ENCODE measurements at places on chromosomes 7 and 10. TPM values are rescaled to one million over a fixed set of nuclear protein-coding genes. Genes with fewer than 3 reads are reported as not detected.

DNA sequence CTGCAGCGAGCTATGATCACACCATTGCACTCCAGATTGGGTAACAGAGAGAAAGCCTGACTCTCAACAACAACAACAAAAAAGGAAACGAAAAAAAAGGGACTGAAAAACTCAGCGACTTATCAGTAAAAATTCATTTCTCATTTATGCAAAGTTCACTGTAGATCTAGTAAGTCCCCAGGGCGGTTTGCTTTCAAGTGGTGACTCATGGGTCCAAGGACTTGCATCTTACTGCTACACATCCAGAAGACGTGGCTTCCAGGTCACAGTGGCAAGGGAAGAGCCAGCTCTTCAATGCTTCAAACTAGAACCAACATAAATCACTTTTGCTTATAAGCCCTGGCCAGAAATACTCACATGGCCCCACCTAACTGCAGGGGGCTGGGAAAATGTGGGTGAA lies 178.3 kb upstream of the AUTS2 start:
- H3K4me1 ChIP-seq = no peaks in the 10 kb centered on the region
- DNase-seq = no peak
- H3K4me3 ChIP-seq = no peak overlapping the region

GRCh38 chr10:1425879-1426278 lies 311.4 kb downstream of the ADARB2 start:
- H3K27me3 ChIP-seq = no peaks in the 10 kb centered on the region
- no peaks in the 10 kb centered on the region for H3K4me1 ChIP-seq
- no peak for DNase-seq
- no peaks in the 10 kb centered on the region for H3K36me3 ChIP-seq
- H3K4me3 ChIP-seq = no peak overlapping the region
- H3K27ac ChIP-seq = no peak overlapping the region

DNA sequence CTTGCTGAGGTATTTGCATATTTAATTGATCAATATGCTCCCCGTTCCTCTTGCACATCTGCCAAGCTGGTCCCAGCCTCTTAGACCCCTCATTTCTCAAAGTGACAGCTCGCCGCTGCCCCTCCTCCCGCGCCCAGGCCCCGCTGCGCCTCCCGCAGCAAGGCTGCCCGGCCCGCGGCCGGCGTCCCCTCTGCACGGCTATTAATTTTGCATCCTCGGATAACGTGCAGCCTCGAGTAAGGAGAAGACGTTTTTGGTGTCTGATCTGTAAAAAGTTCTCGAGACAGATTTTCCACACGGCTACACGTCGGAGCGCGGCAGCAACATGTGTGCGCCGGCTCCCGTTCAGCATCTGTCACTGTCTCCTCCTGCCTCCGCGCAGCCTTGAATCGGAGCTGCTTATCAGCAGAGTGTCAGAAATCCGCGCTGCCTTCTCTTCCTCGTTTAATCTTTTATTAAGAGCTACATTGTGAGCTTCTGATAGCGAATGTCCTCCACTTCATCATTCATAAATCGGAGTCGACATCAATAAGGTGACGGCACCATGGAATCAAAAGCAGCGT lies 65.3 kb downstream of the EBF3 start:
- DNase-seq = no peak
- H3K4me1 ChIP-seq = no peaks in the 10 kb centered on the region
- H3K4me3 ChIP-seq = no peak overlapping the region
- H3K36me3 ChIP-seq = no peaks in the 10 kb centered on the region

DNA sequence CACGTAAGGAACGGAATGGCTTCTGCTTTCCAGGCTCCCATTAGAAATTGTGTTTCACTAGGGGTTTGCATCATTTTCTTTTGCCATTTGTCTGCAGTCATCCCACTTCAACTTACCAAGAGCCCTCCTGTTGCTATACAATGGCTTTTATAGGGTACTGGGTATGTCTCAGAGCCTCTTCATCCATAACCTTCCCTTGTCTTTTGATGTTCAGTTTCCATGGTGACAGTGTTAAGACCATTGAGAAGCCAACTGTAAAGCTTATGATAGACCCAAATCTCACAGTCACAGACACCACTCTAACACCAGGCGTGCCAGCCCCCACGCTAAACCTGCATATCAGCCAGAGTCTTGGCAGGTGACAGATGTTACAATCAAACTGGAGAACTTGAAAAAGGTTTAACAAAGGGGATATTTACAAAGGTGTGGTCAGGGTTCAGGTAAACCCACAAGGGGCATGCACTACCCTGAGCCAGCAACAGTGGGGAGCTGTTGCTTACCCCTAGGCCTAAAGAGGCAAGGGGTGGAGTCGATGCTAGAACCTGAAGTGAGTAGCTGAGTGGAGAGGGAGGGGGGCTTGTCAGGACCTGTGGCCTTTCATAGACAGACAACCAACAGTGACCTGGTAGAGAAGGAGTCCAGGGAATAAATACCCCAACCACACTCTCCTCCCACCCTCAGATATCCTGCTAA lies 53.2 kb upstream of the ABLIM1 start:
- no peaks in the 10 kb centered on the region for H3K36me3 ChIP-seq
- H3K27ac ChIP-seq = no peak overlapping the region
- DNase-seq = no peak
- no peak overlapping the region for H3K4me3 ChIP-seq
- H3K4me1 ChIP-seq = no peaks in the 10 kb centered on the region

Gene CLEC2L
- not detected for total RNA-seq

Gene MBLAC1
- total RNA-seq = 3.7 TPM

Gene AFAP1L2
- total RNA-seq = 0.36 TPM

DNA sequence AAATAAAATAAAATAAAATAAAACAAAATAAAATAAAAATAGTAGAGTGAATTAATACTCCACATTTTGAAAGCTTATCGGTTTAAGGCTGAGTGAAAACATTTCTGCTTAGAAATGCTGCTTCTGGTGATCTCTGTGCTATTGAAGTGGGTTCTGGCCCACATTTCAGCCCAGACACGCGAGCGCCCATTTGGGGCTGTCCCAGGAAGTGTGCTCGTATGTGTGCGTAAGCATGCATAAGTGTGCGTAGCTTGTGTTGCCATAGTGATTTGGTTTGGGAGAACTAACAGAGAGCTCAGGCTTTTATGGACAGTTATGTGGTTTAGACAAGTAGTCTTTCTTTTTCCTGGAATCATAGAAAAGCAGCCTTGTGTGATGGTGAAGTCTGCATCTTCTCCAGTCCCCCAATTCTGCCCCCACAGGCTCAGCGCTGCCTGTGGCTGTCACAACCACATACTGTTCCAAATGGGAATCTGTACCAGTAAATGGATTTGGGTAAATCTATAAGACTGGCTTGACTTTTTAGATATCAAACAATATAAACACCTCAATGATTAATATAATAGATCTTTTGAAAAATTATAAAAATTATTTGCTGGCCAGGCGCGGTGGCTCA lies 29.8 kb upstream of the PURB start:
- H3K4me1 ChIP-seq = no peaks in the 10 kb centered on the region
- peak overlapping the region; percentile 38 for H3K27ac ChIP-seq
- peak; percentile 90 for DNase-seq
- H3K4me3 ChIP-seq = no peak overlapping the region
- H3K27me3 ChIP-seq = no peaks in the 10 kb centered on the region
- H3K36me3 ChIP-seq = no peaks in the 10 kb centered on the region

DNA sequence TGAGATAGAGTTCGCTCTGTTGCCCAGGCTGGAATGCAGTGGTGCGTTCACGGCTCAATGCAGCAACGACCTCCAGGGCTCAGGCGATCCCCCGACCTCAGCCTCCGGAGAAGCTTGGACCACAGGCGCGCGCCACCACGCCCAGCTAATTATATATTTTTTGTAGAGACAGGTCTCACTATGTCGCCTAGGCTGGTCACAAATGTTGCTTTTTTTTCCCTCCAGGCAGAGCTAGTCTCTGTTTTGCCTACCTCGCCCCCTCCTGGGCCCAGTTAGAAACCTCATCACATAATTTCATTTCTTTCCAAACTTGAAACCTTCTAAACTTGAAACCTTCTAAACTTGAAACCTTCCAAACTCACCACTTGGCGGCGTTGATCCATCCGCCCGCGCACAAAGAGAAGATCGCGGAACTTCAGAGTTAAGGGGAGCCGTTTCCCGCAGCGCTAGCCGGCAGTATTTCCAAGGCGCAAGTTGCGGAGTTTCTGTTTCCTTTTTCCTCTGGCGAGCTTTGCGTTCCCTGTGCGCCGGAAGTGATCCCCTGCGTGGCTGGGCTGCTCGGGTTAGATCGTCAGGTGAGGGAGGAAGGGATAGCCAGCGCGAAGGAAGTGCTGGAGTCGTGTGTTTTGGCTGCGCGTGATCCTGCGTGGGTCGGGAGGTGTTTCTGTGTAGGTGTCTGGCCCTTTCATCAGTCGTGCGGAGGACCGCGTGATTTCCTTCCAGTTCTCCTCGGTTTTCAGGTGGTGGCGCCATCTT lies at the start of gene SSBP1:
TSS of gene SSBP1 (plus strand) at position 523 of the 756 bp plus-strand sequence. CDS start 809 bp downstream, outside the sequence.
- peak within 1 kb of the TSS; percentile 89 for H3K27ac ChIP-seq
- H3K4me1 ChIP-seq = peaks cover 25% of the 10 kb centered on the region
- peak; percentile 84 for DNase-seq
- H3K27me3 ChIP-seq = no peaks in the 10 kb centered on the region

GRCh38 chr7:1410992-1411391 lies 48.3 kb downstream of the MICALL2 start:
- H3K27me3 ChIP-seq = no peaks in the 10 kb centered on the region
- no peak overlapping the region for H3K27ac ChIP-seq
- H3K4me1 ChIP-seq = peaks cover 15% of the 10 kb centered on the region
- H3K36me3 ChIP-seq = no peaks in the 10 kb centered on the region
- H3K4me3 ChIP-seq = no peak overlapping the region

Gene CCL24
- not detected for total RNA-seq

GRCh38 chr10:4219901-4220300 lies 434.9 kb upstream of the KLF6 start:
- H3K36me3 ChIP-seq = no peaks in the 10 kb centered on the region
- no peak overlapping the region for H3K4me3 ChIP-seq
- H3K4me1 ChIP-seq = no peaks in the 10 kb centered on the region
- H3K27ac ChIP-seq = no peak overlapping the region
- H3K27me3 ChIP-seq = no peaks in the 10 kb centered on the region

- H3K4me1 ChIP-seq = peaks cover 19% of the 10 kb centered on the region
- no peak for DNase-seq
- H3K27ac ChIP-seq = no peak overlapping the region
- no peak overlapping the region for H3K4me3 ChIP-seq
- H3K36me3 ChIP-seq = no peaks in the 10 kb centered on the region
- H3K27me3 ChIP-seq = no peaks in the 10 kb centered on the region
Observed at GRCh38 chr10:63633677-63634487, 112.7 kb downstream of the REEP3 start.

DNA sequence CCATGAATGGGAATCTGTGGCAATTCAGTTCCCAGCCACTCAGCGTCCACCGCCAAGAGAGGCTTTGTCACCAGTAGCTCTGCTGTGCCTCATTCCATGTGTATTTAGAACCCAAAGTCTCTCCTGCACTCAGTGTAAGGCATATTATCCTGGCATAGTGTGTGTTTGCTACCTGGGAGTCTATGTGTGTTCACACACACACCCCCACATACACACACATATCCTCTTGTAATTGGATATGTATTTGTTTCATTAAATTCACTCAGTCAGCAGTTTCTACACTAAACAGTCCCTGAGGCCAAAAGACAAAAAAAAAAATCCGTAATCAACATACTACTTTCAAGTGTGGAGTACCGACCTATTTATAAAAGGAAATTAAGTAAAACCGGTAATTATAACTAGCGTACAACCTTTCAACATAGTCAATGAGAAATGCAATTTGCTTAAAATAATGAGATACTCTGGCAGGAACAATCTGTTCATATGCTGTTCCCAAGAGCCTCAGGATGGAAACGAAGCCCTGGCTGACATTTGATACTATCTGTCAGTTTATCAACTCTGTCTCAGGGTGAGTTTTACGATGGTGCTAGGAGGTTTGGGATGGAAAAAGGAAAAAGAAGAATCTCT lies 425.8 kb upstream of the CELF2 start:
- H3K4me1 ChIP-seq = no peaks in the 10 kb centered on the region
- no peak overlapping the region for H3K27ac ChIP-seq
- no peak for DNase-seq
- H3K4me3 ChIP-seq = no peak overlapping the region
- no peaks in the 10 kb centered on the region for H3K36me3 ChIP-seq

- no peak overlapping the region for H3K27ac ChIP-seq
- no peak for DNase-seq
- H3K4me1 ChIP-seq = peaks cover 14% of the 10 kb centered on the region
Observed at GRCh38 chr7:128871050-128871449, 8.4 kb downstream of the ATP6V1F start.

DNA sequence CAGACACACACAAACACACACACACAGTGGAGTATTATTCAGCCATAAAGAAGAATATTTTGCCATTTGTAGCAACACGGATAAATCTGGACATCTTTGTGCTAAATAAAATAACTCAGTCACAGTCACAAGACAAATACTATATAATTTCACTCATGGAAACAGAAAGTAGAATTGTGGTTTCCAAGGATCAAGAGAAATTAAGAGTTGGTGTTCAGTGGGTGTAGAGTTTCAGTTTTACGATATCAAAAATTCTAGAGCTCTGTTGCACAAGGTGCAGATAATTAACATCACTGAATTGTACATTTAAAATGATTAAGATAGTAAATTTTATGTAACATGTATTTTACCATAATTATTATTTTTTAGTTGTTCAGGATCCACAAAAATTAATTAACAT lies 1235.0 kb downstream of the XPNPEP1 start:
- H3K27me3 ChIP-seq = no peaks in the 10 kb centered on the region
- H3K4me3 ChIP-seq = no peak overlapping the region
- no peaks in the 10 kb centered on the region for H3K4me1 ChIP-seq

DNA sequence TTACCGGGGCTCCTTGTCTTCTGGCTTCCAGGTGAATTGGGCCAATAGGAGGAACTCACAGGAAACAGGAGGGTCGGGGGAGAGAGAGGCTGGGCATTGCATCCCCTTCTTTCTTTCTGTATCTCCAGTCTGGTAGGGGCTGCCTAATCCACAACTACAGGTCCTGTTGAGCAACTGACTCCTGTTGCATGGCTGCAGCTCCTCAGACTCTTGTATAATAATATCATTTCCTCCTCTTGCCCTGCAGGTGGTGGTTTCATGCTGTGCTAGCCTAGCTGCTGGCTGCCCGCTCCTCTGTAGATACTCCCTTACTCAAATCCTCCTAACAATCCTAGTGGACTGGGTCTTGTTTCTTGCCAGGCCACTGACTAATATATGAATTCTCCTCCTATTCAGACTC lies 276.5 kb upstream of the SMIM30 start:
- no peaks in the 10 kb centered on the region for H3K36me3 ChIP-seq
- no peak for DNase-seq
- H3K4me3 ChIP-seq = no peak overlapping the region
- no peak overlapping the region for H3K27ac ChIP-seq
- H3K27me3 ChIP-seq = no peaks in the 10 kb centered on the region

GRCh38 chr10:98852686-98853085 lies 383.0 kb downstream of the HPSE2 start:
- no peak for DNase-seq
- no peaks in the 10 kb centered on the region for H3K36me3 ChIP-seq
- H3K27me3 ChIP-seq = no peaks in the 10 kb centered on the region

DNA sequence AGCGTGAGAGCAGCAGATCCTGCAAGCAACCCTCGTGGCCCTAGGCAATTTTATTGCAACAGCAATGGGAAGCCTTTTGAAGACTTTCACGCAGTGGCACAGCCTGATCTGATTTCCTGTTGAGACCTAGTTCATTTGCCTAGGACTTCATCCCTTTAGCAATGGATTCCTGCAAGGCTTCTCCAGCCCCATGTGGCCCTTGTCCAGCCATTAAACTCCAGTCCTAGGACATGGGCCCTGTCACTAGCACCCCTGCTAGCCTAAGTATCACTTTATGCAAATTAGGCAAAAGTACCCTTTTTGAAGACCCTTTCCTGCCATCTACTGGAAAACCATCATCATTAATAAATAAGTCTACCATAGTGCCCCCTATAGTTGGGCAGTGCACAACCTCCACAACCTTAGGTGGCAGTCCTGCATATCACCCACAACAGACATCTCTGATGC lies 379.4 kb downstream of the GALNT17 start:
- H3K4me1 ChIP-seq = no peaks in the 10 kb centered on the region
- no peak for DNase-seq

All from CD4-positive, alpha-beta T cell (primary cell).